ENCODE measurements at places on chromosomes 12 and 14. TPM values are rescaled to one million over a fixed set of nuclear protein-coding genes. Genes with fewer than 3 reads are reported as not detected.

GRCh38 chr14:64704143-64704742 is at the start of gene PLEKHG3:
Gene PLEKHG3, plus strand, starts transcription at chr14:64704424. Its CDS starts 23,208 bp downstream, at chr14:64727632.
- H3K27me3 ChIP-seq, result no peaks in the 10 kb centered on the region
- DNase-seq, result peak; percentile 90
- peaks cover 22% of the 10 kb centered on the region for H3K4me1 ChIP-seq
- H3K27ac ChIP-seq, result peak within 1 kb of the TSS; percentile 91
- H3K4me3 ChIP-seq, result peak within 1 kb of the TSS; percentile 78

GRCh38 chr12:33609910-33610309 is 170.3 kb upstream of the SYT10 start:
- no peak for DNase-seq
- no peaks in the 10 kb centered on the region for H3K27me3 ChIP-seq
- no peak overlapping the region for H3K4me3 ChIP-seq
- no peaks in the 10 kb centered on the region for H3K36me3 ChIP-seq

- no peak overlapping the region for H3K27ac ChIP-seq
- H3K4me3 ChIP-seq, result no peak overlapping the region
- no peak for DNase-seq
Measured at GRCh38 chr14:90453401-90453951, 56.6 kb downstream of the CALM1 start.

DNA sequence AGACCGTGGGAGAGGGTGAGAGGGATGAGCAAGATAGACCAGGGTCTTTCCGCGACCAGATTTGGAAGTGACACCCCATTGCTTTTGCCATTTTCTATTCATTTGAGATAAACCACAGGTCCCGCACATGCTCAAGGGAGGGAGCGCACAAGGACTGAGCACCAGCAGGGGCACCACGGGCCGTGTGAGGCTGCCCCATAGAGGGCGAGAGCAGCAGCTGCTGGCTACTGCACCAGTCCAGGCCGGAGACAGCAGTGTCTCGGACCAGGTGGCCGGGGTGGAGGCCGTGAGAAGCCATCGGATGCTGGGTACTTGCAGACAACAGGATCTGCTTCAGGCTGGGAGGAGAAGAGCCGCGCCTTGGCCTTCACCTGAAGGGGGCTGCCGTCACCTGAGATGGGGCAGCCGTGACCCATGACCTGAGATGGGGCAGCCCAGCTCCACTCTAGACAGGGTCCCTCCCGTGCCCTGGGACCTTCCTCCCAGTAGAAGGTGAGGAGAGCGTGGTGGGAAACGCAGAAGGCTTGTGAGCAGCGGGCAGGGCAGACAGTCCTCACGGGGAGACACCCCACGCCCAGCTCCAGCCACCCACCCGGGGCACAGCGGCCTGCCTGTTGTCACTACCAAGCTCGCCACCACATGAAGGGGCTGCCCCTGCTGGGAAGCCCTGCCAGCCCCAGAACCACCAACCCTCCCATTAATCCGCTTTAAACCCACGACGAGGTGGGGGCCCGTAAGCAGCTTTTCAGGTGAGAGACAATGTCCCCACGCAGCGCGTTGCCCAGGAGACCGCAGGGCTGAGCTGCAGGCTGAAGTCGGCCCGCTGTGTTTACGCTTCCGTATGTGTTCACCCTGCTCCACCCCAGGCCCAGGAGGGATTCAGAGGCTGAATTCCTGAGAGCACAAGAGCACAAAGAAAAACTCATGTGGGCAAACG is 61.7 kb upstream of the FBRSL1 start:
- H3K4me1 ChIP-seq, result peaks cover 23% of the 10 kb centered on the region
- no peaks in the 10 kb centered on the region for H3K36me3 ChIP-seq
- peaks cover 47% of the 10 kb centered on the region for H3K27me3 ChIP-seq

GRCh38 chr12:79834712-79835376 is 100.1 kb downstream of the PPP1R12A start:
- H3K27me3 ChIP-seq, result no peaks in the 10 kb centered on the region
- H3K27ac ChIP-seq, result no peak overlapping the region
- no peak for DNase-seq
- no peaks in the 10 kb centered on the region for H3K4me1 ChIP-seq
- no peak overlapping the region for H3K4me3 ChIP-seq

GRCh38 chr14:45065540-45065939 is 18.4 kb upstream of the PRPF39 start:
- no peaks in the 10 kb centered on the region for H3K4me1 ChIP-seq
- H3K36me3 ChIP-seq, result no peaks in the 10 kb centered on the region
- H3K27ac ChIP-seq, result no peak overlapping the region
- H3K27me3 ChIP-seq, result no peaks in the 10 kb centered on the region

- DNase-seq, result no peak
- H3K27me3 ChIP-seq, result no peaks in the 10 kb centered on the region
- H3K4me1 ChIP-seq, result no peaks in the 10 kb centered on the region
- H3K36me3 ChIP-seq, result no peaks in the 10 kb centered on the region
Measured at GRCh38 chr14:26174395-26174794, 423.4 kb downstream of the NOVA1 start.

- DNase-seq, result no peak
- no peak overlapping the region for H3K27ac ChIP-seq
Measured at GRCh38 chr12:43550831-43551271, 1.2 kb downstream of the ADAMTS20 start.

GRCh38 chr14:95130549-95130948 is 26.8 kb downstream of the DICER1 start:
- H3K36me3 ChIP-seq, result no peaks in the 10 kb centered on the region
- peaks cover 24% of the 10 kb centered on the region for H3K4me1 ChIP-seq
- DNase-seq, result no peak
- no peaks in the 10 kb centered on the region for H3K27me3 ChIP-seq

GRCh38 chr12:26047401-26048226 is 77.2 kb downstream of the BHLHE41 start:
- H3K27me3 ChIP-seq, result no peaks in the 10 kb centered on the region
- no peak overlapping the region for H3K4me3 ChIP-seq
- H3K4me1 ChIP-seq, result no peaks in the 10 kb centered on the region
- DNase-seq, result no peak
- H3K27ac ChIP-seq, result no peak overlapping the region

DNA sequence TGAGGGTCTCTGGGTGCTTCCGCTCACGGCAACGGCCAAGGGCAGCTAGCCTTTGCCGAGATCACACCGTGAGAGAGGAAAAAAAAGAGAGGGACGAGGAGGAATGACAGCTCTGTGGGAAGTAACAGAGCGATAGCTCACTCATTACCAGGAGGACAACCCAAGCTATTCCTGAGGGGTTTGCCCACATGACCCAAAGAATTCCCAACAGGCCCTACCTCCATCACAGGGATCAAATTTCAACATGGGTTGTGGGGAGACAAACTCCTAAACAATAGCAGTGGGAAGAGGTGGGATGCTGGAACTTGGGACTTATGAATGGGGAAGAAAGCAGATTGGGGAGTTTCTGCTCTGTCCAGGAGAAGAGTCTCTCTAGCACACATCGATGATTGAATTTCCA is 180.6 kb downstream of the LRRK2 start:
- no peak overlapping the region for H3K27ac ChIP-seq
- DNase-seq, result no peak
- no peaks in the 10 kb centered on the region for H3K36me3 ChIP-seq

The MED13L gene
- total RNA-seq, result 136 TPM

GRCh38 chr14:79698298-79698711 is 513.0 kb downstream of the DIO2 start:
- no peaks in the 10 kb centered on the region for H3K4me1 ChIP-seq
- no peak overlapping the region for H3K4me3 ChIP-seq
- no peaks in the 10 kb centered on the region for H3K27me3 ChIP-seq
- H3K36me3 ChIP-seq, result no peaks in the 10 kb centered on the region
- H3K27ac ChIP-seq, result no peak overlapping the region

DNA sequence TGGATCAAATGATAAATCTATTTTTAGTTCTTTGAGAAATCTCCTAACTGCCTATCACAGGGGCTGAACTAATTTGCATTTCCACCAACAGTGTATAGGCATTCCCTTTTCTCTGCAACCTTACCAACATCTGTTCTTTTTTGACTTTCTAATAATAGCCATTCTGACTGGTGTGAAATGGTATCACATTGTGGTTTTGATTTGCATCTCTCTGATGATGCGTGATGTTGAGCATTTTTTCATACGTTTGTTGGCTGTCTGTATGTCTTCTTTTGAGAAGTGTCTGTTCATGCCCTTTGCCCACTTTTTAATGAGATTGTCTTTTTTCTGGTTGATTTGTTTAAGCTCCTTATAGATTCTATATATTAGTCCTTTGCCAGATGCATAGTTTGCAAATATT is 67.1 kb downstream of the IFNG-AS1 start:
- H3K4me1 ChIP-seq, result no peaks in the 10 kb centered on the region
- H3K4me3 ChIP-seq, result no peak overlapping the region
- H3K27me3 ChIP-seq, result no peaks in the 10 kb centered on the region
- H3K27ac ChIP-seq, result no peak overlapping the region

DNA sequence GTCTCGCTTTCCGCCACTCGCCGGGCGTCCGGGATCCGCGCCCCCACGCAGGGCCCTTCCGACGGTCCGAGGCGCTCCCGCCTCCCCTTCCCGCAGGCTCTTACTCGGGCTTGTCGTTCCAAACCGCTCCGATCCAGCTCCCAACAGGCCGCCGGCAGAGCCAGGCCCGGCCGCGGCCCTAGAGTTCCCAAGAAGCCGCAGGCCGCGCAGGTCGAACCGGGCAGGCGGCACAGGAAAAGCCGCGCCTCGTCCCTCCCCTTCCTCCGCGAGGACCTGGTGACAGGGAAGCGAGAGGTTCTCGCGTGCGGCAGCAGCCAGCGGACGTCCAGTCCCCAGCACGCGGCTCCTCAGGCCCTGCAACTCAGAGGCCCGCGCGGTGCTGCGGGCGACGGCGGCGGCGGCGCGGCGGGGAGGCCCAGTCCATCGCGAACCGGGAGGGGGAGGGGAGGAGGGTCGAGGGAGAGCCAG is 272 bp downstream of the HECTD1 start:
- peaks cover 32% of the 10 kb centered on the region for H3K4me1 ChIP-seq
- no peak for DNase-seq
- peaks cover 14% of the 10 kb centered on the region for H3K36me3 ChIP-seq
- peak overlapping the region; percentile 100 for H3K27ac ChIP-seq
- peak overlapping the region; percentile 96 for H3K4me3 ChIP-seq

DNA sequence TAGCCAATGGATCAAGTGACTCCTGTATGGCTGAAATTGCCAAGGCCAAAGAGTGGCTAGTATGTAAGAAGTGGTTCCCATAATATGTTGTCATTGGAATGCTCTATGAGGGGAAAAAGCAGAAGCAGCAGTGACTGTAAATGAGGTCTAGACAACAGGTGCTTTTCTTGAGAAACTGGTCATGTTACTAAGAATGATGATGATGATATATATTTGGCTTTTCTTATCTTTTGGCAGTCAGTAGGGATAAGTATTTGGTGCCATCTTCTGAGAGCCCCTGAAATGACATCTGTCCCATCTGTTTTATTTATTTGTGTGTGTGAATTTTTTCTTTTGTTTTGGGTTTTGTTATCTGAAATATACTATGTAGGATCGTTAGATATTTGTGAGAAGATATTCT is 141.7 kb downstream of the SYT1 start:
- no peaks in the 10 kb centered on the region for H3K36me3 ChIP-seq
- DNase-seq, result no peak
- H3K27me3 ChIP-seq, result no peaks in the 10 kb centered on the region
- H3K4me1 ChIP-seq, result no peaks in the 10 kb centered on the region

The CPNE6 gene
- not detected for total RNA-seq

The LBHD2 gene
- total RNA-seq, result not detected

The LRRC43 gene
- 0.64 TPM for total RNA-seq

DNA sequence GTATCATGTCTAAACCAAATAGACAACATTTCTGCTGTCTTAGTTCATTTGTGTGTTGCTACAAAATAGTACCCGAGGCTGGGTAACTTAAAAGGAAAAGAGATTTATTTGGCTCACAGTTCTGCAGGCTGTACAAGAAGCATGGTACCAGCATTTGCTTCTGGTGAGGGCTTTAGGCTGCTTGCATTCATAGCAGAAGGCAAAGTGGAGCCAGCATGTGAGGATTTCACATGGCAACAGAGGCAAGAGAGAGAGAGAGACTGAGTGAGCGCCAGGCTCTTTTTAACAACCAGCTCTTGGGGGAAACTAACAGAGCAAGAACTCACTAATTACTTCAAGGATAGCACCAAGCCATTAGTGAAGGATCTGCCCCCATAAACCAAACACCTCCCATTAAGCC is 271.4 kb upstream of the SRRM4 start:
- DNase-seq, result no peak
- H3K36me3 ChIP-seq, result no peaks in the 10 kb centered on the region
- no peaks in the 10 kb centered on the region for H3K4me1 ChIP-seq
- no peaks in the 10 kb centered on the region for H3K27me3 ChIP-seq

The FGD4 gene
- total RNA-seq, result 97.1 TPM

DNA sequence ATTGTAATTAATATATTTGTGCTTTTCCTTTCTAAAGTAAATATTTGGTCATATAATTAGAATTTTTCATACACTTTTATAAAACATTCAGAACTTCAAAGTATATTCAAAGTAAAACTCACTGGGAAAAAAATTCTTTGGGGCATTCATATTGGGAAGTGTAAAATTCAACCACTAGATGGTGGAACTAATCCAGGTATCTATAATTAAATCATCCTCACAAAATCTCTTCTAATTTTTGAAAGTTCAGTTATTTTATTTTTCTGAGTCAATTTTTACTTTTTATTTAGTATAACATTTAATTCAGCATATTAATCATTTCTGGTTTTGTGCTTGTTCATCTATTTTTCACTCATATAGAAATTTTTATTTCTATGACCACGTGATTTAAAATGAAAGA is 81.0 kb downstream of the NTS start:
- H3K27ac ChIP-seq, result no peak overlapping the region
- H3K27me3 ChIP-seq, result no peaks in the 10 kb centered on the region
- DNase-seq, result no peak
- no peaks in the 10 kb centered on the region for H3K36me3 ChIP-seq
- no peaks in the 10 kb centered on the region for H3K4me1 ChIP-seq

DNA sequence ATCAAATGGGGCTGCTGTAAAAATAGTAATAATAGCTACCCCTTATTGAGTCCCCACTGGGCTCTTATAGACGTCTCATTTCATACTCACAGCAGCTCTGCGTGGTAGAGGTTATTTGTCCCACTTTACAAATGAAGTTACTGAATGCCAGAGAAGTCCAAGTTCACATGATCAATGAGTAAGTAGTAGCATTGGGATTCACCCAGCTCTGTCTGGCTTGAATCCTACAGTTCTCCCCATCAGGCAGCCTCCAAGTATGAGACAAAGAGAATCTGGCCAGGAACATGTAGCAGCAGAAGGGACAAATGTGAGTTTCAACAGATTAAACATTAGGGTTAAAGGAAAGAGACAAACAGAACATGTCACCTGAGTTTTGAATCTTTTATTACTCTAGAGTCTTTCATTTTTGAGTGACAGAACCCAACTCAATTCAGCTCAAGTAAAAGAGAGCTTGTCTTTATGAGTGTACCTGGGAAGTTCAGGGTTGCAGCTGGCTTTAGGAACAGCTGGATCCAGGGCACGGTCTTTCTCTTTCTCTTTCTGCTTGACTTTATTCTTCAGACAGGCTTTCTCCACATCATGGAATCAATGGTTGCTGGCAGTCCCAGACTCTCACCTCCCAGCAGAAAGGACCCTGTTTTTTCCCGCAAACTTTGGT is 64.1 kb upstream of the JDP2 start:
- no peaks in the 10 kb centered on the region for H3K27me3 ChIP-seq
- H3K27ac ChIP-seq, result peak overlapping the region; percentile 14
- DNase-seq, result no peak
- H3K36me3 ChIP-seq, result no peaks in the 10 kb centered on the region
- no peaks in the 10 kb centered on the region for H3K4me1 ChIP-seq
- H3K4me3 ChIP-seq, result no peak overlapping the region

The ANO6 gene
- 16.9 TPM for total RNA-seq

The ADGRD1 gene
- total RNA-seq, result 18.1 TPM
